ENCODE measurements at places on chromosomes 1 and 21. TPM values are rescaled to one million over a fixed set of nuclear protein-coding genes. Genes with fewer than 3 reads are reported as not detected.

The CCDC18 gene
- total RNA-seq = 9.9 TPM

The GREM2 gene
- total RNA-seq = 0.09 TPM

The SETDB1 gene
- total RNA-seq = 101 TPM

The KIF2C gene
- total RNA-seq = 20.4 TPM

DNA sequence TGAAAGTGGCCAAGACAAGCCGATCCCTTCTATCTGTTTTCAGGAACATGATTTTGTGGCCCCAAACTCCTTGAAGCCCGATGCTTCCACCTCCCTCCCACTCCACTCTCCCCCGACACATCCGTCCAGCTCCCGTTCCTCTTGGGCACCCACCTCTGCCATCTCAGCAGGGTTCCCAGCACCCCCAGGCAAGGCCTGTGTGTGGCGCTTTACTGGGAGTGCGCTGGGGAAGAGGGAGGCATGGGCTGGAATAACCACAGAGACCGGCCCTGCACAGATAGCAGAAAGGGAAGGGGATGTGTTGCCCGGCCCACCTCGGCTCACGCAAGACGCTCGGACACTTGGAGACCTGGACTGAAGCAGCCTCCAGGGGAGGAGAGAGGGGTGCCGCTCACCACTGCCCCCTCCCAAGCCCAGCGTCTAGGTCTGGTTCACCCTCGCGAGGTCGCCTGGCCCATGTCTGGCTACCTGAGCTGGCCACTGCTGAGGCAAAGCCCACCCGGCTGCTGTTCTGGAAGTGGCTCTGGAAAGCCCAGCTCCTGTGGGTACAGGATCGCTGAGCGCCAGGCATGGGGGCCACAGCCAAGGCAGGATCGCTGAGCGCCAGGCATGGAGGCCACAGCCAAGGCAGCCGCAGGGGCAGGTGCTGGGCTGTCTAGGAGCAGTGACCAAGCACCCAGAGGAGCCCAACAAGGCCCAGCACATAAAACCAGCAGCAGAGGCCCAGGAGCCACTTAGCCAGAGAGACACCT is 23.8 kb upstream of the COL18A1 start:
- DNase-seq = no peak

DNA sequence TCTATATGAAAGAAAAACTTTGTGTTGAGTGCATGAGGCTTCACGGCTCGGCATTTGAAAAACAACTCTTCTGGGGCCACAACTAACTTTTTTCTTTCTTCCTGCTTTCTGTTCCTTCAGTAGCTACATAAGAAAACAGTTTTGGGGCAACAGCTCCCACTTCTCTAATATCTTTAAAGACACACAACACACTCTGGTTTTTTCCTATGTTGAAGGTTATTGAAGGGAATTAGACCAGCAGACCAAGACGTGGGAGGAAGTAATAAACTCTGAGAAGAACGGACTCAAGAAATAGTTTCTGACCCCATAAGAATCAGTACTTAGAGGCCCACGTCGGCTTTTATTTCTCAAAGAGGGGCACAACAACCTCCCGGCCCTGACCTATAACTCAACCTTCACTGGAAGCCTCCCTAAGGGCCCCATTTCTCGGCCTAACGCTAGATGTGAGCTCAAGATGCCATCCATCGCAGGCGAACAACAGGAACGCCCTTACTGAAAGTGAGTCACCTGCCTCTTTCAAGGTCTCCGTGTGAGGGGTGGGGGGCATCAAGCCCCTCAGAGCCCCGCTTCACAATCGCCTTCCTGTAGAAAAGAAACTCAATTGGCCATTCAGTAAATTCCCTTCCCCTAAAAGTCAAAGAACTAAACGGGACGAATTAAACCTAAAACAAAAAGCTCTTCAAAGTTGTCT is 844 bp downstream of the ZMYM6 start:
- no peak for DNase-seq

GRCh38 chr1:2940178-2940577 is 81.1 kb upstream of the ACTRT2 start:
- DNase-seq = no peak

GRCh38 chr1:150034336-150034735 is 23.8 kb upstream of the OTUD7B start:
- no peak for DNase-seq

DNA sequence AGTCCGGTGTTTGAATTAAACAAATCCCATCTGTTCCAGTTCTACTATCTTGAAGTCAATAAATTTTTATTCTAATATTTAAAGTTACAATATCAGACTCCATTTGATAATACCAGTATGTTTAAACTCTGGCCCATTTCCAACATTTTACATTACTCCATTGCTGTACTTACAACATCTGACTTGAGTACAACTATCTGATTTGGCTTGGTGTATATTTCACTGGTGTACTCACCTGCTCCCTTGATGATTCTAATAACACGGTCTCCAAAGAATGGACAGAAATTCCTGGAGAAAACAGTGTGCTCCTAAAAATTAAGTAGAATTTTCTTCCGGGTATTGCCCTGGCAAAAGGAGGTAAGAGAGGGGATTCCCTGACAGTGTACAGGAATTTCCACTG is 680.5 kb upstream of the ADAMTS5 start:
- DNase-seq = no peak
